Neuronal stem cell (in vitro differentiated cells): ENCODE measurements at places on chromosomes 16 and 17.
A peak's percentile ranks its signal among the peaks of the same experiment; 100 is the strongest.

DNA sequence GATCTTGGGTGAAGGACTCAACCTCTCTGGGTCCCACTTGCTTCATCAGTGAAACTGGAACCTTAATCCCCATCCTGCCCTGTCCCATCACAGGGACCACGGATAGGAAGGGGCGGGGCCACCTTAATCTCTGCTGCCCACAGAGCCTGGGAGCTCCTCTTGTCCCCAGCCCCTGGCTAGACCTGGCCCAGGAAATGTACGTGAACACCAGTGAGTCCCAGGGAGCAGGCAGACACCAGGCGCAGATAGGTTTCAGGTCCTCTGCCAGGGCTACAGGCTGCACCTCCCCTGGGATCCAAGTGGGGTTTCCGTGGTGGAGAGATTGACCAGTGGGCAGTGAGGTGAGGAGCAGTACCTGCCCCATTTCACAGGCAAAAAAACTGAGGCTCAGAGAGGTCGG, 21.0 kb downstream of the RAB11FIP4 start:
- DNase-seq = no peak

GRCh38 chr16:129075-129474, 9.4 kb downstream of the NPRL3 start:
- DNase-seq = no peak

GRCh38 chr17:64411999-64412771, 21.5 kb upstream of the PECAM1 start:
- DNase-seq = peak; percentile 53

DNA sequence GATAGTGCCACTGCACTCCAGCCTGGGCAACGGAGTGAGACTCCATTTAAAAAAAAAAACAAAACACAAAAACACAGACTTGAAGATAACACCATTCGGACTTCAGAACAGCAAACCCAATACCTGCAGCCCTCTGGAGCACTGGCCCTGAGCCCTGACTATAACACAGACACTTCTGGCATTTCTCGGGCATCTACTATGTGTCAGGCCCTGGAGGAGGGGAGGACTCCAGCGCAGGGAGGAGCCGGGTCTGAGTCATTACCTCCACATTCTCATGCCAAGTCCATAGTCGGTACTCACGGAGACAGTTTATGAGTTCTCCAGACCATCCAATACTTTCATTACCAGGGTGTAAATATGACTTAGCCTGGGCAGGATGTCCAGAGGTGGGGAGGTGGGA, 48.8 kb downstream of the PITPNM3 start:
- no peak for DNase-seq

DNA sequence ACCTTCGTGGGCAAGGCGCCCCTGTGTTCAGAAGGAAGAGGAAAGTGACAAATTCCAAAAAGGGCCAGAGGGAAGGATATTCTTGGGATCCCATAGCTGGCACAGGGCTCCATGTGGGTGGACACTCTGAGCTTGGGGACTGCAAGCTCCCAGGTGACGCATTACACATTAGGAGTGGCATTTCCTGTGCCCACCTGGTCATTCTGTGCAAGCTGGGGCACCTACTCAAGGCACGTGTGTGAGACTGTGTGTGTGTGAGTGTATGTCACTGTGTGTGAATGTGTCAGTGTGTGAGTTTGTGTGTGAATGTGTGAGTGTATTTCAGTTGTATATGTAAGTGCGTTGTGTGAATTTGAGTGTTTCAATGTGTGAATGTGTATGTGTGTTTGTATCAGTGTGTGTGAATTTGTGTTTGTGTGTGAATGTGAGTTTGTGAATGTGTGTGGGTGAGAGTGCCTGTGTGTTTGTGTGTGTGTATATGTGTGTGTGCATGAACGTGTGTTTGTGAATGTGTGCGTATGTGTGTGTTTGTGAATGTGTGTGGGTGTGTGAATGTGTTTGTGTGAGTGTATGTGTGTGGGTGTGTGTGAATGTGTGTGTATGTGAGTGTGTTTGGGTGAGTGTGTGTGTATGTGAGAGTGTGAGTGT, 1.6 kb upstream of the CD300A start:
- DNase-seq = no peak

DNA sequence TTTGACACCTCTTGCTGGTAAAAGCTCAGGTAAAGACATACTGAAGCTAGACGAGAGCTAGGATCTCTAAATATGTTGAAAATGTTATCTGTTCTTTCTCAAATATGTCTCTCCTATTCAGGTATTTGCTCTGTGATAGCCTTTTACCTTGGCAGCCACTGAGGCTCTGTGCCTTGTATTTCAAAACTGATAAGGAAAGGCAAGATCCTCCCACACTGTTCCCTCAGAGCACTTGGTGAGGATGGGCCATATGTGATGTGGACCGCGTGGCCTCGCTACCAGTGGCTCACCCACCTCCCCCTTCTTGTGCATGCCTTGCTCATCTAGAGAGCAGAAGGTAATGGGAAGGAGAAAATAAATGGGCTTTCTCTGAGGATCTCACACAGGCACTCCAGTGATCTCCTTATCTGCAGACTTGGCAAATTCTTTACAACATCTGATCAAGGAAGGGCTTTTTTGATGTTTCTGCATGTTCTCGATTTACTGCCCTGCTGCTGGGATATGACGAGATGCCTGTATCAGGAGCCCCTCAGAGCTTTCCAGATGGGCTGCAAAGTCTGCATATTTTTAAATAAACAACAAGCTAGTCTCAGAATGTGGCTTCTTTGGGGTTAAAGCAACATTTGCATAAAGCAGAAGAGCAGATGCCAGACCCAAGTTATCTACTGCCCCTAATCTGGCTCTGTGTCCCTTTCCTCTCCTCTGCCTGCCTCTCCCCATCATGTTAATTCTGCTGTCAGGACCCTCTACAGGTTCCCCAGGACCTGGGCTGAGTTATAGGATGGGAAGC, 16.9 kb downstream of the HOXB1 start:
- DNase-seq = no peak

DNA sequence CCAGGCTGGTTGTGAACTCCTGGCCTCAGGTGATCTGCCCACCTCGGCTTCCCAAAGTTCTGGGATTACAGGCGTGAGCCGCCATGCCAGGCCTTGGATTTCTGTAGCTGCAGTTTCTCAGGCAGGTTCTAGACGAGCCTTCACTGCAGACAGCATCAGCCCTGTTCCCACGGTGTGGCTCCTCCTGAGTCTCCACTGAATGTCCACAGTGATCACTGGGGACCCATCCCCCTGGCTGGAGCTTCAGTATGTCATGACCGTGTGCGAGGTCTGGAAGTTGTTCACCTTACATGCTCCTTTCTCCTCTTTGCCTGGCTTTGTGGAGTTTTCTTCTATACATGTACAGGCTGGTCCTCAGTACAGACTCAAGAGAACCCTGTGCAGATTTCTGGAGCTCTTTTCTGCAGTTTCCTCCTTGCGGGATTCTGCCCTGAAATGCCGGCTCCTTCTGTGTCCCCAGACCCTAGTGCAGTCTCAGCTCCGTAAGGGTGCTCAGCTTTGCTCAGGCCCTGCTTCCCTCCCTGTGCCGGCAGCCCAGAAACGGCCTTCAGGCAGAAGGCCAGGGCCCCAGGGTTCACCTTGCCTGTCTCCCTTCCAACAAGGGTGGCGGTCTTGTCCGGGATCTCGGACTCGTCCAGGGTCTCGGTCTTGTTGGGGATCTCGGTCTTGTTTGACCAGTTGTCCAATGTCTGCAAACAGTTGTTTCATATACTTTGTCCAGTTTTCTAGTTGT, 14.3 kb upstream of the FASN start:
- no peak for DNase-seq

GRCh38 chr16:2691491-2692248, 9.3 kb downstream of the KCTD5 start:
- DNase-seq = no peak

- DNase-seq = no peak
Measured at GRCh38 chr16:53372992-53373871, 61.0 kb upstream of the RBL2 start.

GRCh38 chr17:48259694-48260291, 152.2 kb downstream of the SNX11 start:
- no peak for DNase-seq

GRCh38 chr16:64361753-64362152, 760.1 kb downstream of the CDH11 start:
- no peak for DNase-seq

DNA sequence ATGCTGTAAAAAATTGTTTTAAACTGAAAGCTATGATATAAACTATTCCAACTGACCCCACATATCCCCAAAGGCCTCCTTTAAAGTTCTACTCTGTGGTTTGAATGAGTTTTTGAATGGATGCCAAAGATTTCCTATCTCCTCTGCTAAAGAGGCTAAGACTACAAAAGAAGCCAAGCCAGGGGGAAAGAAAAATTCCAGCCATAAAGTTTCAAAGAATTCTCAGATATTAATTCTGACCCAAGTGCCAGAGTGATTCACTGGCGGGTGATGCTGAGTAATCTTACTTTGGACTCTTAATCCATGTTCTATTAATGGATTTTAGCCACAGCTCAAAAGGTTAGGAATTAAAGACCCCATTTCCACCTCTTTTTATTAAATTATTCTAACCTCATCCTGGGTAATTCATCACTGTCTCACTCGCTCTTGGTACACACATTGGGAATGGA, 60.7 kb downstream of the HS3ST3A1 start:
- no peak for DNase-seq

DNA sequence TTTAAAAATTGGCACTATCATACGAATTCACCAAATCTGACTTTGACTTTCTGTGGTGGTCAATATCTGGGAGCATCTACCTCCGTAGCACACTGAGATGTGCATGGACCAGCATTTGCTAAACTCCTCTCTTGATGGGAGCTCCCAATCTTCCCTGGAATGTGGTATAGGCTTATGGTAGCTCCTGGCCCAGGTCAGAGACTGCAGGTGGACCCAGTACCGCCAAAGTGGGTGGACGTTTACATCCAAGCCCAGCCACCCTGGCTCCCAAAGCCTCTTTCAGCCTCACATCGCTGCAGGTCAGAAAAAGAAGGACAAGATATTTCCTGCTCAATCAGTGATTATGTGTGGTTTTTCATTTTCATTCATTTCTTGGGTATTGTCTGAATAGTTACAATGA, 43.1 kb upstream of the NKD1 start:
- no peak for DNase-seq

DNA sequence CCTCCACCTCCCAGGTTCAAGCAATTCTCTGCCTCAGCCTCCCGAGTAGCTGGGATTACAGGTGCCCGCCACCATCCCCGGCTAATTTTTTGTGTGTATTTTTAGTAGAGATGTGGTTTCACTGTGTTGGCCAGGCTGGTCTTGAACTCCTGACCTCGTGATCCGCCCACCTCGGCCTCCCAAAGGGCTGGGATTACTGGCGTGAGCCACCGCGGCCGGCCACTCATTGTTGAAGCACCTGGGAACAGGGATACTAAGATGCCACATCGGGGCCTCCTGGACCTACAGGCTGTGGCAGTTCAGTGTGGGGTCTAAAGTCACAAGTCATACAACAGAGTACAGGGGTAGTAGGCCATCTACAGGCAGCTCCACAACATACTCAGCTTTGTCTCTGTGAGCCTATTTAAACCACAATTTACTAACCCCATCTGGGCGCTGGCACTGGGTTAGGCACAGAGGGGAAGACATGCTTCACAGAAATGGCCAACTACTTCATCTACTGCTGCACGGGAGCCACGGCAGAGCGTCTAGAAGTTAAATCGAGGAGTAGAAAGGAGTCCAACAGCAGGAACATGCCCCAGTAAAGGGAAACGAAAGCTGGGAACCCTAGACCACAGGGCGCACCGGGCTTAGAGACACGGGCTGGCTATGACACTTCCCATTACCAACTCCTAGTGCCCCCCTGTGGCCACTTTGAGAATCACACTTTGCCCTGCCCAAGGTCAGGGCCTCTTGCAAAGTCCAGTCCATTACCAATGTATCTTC, 4.3 kb downstream of the VAMP2 start:
- peak; percentile 82 for DNase-seq

GRCh38 chr17:10729334-10730193, at the start of gene TMEM220:
Gene TMEM220, minus strand, starts transcription at chr17:10730023. Its CDS starts 172 bp downstream, at chr17:10729851.
- peak; percentile 66 for DNase-seq

DNA sequence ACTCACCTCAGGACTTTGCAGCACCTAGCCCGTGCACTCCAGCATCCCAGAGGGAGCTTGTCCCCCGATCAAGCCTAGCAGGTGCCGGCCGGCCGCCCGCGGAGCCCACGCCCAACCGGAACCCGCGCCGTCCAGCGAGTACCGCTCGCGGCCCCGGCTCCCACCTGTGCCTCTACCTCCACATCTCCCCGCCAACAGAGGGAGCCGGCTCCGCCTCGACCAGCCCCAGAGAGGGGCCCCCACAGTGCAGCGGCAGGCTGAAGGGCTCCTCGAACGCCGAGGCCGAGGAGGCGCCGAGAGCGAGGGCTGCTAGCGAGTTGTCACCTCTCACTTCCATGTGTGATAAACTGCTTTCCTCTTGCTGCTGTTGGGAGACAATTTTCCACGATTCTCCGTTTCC, 41.1 kb upstream of the DHRS7B start:
- DNase-seq = no peak

GRCh38 chr16:47490471-47490870, 29.3 kb downstream of the PHKB start:
- no peak for DNase-seq

DNA sequence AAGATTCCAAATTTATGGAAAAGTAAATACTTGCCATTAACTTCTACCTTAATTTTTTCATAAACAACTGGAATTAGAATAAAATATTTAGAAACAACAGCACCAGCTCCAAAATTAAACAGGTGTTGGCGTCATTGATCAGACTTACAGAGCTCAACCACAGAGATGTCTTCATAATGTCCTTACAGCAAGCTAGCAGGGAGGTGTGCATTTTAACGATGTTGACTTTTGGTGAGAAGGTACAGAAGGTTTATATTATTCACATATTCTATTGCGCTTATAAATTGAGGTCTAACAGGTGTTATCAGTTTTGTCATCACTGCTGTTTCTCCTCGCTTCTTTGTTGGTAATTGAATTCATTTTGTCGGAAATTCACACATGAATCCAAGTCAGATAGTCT, 226.2 kb upstream of the CA10 start:
- DNase-seq = no peak

DNA sequence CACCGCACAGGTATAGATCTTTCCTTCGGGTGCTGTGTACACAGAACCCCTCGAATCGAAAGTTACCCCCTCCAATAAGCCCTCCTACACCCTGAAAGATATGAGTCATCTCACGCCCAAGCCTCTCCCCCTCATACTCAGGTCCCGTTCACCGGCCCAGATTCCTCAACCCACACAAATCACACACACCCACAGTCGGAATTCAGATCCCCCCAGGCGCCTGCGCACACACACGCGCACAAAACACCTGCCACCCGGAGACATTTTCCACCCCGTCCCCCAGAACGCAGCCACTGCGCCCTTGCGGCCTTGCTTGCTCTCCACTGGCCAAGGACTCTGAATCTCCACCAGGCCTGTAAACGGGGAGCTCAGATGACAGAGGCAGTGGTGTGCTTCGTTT, 4.9 kb downstream of the JPH3 start:
- no peak for DNase-seq

GRCh38 chr16:85378145-85379040, 234.7 kb upstream of the GSE1 start:
- no peak for DNase-seq

DNA sequence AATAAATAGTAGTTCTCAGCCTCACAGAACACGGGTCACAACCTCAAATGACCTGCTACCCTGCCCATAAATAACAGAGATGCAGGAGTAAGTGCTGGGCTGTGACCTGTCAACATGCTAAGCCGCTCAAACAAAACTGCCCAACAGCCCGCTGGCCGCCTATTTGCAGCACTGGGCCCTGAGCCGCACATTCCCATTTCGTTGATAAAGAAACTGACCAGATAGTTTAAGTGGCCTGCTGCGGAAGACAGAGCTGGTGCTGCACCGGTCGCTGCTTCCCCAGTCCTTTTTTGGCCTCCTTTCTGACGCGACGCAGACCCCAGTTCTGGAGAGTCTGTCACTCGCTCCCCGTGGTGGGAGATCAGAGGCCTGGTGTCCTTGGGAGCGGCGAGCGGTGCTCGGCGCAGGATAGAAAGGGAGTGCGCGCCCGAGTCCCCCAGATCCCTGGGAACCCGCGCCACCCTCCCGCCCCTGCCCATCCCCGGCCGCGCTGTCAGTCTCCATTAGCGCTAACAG, 349 bp upstream of the SLC6A2 start:
- DNase-seq = no peak
